ENCODE measurements at places on chromosomes 11 and 22.

DNA sequence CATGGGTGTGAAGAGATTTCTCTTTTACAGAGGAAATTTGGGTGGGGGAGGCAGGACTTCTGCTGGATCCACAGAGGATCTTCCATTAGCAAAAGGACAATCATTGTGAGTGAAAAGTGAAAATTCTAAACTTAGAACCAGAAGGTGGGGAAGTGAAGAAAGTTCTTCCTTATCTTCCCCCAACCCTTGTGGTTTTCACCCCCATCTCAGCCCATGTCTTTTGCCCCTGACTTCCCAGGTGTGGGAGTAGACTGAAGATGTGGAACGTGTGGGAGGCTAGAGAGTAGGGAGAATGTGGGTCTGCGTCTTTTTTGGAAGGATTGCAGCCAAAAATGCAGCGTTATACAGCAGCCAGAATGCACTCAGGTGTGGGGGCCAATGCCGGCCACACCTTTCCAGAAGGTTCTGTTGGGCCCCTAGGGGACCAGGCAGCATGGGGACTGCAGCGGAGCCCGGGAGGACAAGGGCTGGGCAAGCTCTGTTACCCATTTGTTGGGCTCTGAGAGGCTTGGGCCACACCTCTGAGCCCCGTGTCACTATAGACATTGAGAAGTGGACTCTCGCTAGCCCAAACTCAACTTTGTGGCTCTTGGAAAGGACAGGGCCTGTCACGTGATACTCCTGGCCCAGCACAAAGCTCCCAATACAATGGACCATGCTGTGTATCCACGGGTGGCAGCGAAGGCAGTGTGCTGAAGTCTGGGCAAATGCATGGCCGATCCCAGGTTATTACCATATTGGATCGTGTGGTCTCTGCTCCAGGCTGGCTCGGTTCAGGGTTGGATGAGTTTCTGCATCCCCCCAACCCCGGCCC lies 32.8 kb upstream of the LINC01488 start:
- DNase-seq = no peak

GRCh38 chr22:23175817-23176644 lies 4.3 kb upstream of the BCR start:
- no peak for DNase-seq

GRCh38 chr22:37690407-37690806 lies 4.3 kb downstream of the NOL12 start:
- no peak for DNase-seq

DNA sequence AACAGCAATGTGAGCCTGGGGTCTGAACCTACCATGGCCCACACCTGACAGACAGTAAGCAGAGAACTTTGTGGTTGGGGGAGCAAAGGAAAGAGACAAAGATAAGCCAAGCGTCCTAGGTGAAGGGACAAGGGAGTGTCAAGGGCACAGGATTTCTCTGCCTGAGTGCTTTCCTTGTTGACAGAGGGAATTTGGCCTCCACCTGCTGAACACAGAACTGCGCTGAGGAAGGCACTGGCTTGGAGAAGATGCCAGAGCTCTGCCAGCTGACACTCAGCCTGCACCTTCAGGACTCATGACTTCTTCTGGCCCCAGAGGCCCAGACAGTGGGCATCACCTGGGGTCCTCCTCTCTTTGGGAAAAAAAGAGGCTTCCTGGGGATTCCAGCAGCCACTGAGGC lies 789 bp upstream of the LRRC55 start:
- DNase-seq = no peak

GRCh38 chr22:45964926-45965527 lies 11.9 kb downstream of the WNT7B start:
- no peak for DNase-seq

- DNase-seq = no peak
Observed at GRCh38 chr11:130166457-130166784, 6.8 kb downstream of the ST14 start.

DNA sequence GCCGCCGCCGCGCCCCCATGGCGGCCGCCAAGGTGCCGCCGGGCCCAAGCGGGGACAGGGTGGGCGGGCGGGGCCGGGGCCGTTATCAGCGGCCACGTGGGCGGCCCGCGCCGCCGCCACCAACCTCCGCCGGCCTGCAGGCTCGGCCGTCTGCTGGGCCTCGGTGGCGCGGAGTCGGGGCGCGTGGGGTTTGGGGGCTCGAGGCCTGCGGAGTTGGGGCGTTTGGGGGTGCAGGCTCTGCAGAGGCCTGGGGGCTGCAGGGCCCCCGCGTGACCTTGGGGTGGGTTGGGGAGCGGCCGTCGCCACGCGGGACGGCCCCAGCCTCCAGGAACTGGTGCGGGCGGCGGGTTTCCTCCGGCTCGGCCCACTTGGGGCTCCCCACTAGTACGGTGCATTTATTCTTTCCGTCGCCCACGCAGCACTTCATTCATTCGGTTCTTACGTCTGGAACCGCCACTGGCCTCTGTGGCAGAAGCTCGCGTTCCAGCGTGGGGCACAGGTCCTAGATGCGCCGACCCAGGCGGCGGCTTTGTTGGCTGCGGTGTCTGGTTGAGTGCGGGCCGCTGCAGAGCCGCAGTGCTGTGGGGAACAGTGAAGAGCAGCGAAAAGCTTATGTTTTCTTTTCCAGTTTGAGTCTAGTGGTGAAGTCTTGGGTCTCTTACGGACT lies 740 bp upstream of the TRMT2A start:
- DNase-seq = peak; percentile 57

GRCh38 chr22:41636467-41636866 lies 15.4 kb downstream of the XRCC6 start:
- DNase-seq = no peak

DNA sequence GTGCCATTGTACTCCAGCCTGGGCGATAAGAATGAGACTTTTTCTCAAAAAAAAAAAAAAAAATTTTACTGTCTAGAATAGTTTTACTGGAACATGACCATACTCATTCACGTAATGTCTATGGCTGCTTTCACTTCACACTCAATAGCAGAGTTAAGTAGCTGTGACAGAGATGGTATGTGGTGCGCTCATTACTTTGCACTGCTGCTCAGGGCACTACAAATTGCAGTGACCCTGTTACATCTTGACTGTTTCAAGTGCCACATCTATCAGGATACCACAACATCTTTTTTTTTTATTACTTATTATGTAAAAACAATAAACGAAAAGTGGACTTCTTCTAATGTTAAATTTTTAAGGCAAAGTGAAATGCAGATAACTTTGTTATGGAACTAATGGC lies 110.3 kb downstream of the ARHGAP20 start:
- no peak for DNase-seq

DNA sequence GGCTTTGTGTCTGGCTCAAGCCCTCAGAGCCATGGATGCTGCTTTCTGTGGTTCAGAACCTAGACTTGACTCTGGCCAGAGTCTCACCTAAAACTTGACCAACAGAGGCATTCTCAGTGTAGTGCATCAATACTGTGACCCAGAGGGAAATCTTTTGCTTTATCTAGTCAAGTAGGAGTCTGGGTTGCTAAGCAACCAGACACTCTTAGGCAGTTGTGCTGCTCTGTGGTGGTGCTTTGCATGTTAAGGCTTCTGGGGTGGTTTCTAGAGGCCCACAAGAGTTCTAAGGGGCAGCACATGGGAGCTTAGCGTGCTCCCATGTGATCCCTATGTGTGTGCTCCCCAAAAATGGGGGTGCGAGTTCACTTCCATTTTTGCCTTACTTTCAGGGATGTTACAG lies 224.6 kb upstream of the PLET1 start:
- no peak for DNase-seq

- no peak for DNase-seq
Observed at GRCh38 chr22:47654922-47655491, 892.6 kb downstream of the TBC1D22A start.

- DNase-seq = no peak
Observed at GRCh38 chr11:134733646-134734045, 321.6 kb upstream of the B3GAT1 start.

GRCh38 chr22:17120711-17121232 lies 388 bp downstream of the TMEM121B start:
- no peak for DNase-seq

DNA sequence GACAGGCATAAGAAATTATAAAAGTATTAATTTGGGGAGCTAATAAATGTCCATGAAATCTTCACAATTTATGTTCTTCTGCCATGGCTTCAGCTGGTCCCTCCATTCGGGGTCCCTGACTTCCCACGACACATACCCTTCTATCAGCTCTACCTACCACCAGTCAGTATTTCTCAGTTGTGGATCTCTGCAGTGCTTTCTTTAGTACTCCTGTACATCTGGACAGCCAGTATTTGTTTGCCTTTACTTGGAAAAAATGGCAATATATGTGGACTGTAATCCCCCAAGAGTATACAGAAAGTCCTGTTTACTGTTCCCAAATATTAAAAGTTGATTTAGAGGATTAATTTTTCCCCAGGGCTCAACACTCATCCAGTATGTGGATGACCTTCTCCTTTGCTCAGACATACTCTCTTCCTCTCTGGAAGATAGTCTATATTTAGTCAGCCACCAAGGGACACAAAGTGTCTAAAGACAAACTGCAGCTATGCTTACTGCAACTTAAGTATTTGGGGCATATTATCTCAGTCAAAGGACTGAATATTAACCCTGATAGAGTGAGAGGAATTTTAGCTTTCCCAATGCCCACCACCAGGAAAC lies 7.3 kb upstream of the FDX1 start:
- no peak for DNase-seq

- no peak for DNase-seq
Observed at GRCh38 chr11:71198141-71198822, 54.1 kb downstream of the SHANK2 start.

DNA sequence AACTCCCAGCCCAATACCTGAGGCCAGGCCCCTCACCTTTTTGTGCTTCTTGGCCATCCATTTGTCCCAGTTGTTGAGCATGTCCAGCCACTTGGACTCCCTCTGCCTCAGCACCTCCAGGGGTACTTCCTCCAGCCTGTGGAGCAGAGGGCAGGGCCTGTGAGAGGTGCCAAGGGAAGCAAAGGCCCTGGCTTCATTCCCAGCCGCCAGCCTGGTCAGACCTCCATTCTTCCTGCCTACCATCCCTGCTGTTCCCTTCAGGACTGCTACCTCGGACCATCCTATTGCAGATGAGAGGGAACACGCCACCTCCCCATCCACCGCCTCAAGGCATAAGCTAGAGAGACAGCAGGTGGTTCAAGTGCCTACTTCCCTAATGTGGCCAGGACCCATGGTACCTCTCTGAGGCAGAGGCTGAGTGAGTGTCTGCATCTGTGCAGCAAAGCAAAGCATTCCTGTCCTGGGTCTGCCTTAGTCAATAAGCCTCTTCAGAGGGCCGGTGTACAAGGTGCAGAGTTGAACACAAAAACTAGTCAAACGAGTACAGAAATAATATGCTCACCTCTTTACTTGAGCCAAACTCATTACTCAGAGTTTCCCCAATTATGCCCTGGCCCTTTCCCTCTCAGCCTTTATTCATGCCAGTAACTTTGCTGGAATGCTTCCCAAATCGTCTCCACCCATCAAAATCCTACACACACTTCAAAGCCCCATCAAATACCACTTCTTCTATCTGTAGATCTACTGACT lies 15.4 kb upstream of the CASTOR1 start:
- no peak for DNase-seq

DNA sequence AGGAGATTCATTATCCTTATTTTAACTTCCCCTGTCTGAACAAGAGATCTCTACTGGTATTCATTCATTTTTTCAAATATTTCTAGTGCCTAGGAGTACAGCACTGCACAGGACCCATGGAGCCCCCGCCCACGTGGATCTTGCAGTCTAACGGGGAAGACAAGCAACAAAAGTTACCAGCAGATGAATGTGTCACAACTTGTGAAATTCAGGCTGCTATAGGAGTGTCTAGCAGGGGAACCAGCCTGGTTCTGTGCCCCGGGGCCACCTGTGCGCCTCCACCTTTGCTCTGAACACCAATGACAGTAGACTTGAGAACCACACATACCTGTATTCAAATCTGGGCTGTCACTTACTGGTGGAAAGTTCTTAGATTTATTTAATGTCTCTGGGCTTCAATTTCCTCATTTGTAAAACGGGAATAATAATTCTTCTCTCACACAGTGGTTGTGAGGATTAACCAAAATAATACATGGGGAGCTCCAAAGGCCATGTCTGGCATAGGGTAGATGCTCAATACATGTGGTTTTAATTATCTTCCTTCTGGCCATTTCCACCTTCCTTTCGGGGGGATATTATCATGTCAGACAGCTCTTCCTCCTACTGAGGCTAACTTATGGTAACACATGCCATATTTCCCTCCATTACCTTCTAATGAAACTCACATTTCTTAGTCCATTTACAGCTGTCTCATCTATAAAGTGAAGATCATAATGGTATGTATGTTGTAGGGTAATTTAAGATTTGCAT lies 17.8 kb downstream of the POU2AF1 start:
- DNase-seq = no peak

- no peak for DNase-seq
Observed at GRCh38 chr22:23829845-23830372, 8.9 kb downstream of the DERL3 start.

GRCh38 chr22:41654322-41654721 lies 33.2 kb downstream of the XRCC6 start:
- no peak for DNase-seq

Measured in stimulated activated CD4-positive, alpha-beta T cell treated with anti-CD3 and anti-CD28 coated beads, Interleukin-15, amount 100 ng/mL, for 1 hour (primary cell).